ENCODE measurements at places on chromosomes 3 and 15.
A peak's percentile ranks its signal among the peaks of the same experiment; 100 is the strongest.

- no peak for DNase-seq
These were observed 5.3 kb downstream of the TNFSF10 start for GRCh38 chr3:172517859-172518466.

GRCh38 chr3:46895204-46895660 lies 17.7 kb downstream of the PTH1R start:
- no peak for DNase-seq

DNA sequence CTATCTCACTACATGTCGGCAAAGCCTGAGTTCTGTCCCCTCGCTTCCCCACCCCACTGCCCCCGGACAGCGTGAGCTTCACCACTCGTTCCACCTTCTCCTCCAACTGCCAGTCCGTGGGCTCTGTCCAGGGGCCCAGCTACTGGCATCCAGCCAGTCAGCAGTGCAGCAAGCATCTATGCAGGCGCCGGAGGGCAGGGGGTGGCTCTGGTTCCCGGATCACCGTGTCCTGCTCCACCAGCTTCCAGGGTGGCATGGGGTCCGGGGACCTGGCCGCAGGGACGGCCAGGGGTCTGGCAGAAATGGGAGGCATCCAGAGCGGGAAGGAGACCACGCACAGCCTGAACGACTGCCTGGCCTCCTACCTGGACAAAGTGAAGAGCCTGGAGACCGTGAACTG lies 20.4 kb downstream of the CMTM8 start:
- no peak for DNase-seq

DNA sequence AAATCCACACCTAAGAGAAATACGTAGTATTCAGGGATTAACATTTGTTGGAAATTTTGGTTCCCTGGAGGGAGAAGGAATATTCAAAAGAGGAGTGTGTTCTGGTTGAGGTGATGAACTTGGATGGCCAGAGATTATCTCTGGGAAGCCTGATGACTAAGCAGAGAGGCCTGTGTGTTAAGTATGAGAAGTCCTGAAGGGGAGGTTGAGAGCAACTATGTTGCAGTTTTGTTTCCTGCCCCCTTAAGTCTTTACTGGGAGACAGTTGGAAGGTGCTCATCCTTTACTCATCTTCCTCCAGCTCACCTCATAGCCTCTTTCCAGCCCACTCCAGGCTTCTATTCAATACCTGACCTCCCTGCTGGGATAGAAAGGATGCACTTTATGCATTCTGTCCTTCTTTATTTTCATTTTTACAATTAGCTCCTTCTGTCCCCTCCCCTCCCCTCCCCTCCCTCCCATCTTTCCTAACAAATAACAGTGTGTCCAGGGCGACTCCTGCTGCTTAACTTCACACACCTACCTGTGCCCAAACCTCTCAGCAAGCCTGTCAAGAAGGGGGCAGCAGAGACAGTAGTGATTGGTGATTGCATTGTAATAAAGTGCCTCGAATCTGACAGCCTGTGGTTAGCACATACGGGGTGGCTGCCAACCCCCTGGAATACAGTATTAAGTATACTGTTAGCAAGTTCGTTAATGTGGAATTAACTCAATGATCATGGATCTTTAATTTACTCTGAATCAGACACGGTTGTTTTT lies 11.9 kb downstream of the RAP2B start:
- DNase-seq, result no peak

DNA sequence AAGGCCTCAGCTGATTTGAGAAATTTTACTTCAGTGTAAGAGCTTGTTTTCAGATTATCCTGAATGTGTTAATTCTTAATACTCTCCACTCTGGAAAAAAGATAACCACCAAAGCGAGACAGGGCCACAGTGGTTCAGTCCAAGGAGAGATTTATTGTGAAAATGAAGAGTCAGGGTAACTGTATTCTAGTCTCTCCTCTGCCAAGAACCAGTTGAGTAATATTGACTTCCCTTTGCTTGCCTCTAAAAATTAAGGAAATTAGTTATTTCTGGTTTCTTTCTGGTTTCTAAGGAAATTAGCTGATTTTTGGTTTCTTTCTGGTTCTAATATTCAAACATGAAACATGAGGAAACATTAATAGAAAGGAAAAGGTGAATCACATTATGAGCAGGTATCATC lies 34.9 kb downstream of the PPP1R2 start:
- no peak for DNase-seq

DNA sequence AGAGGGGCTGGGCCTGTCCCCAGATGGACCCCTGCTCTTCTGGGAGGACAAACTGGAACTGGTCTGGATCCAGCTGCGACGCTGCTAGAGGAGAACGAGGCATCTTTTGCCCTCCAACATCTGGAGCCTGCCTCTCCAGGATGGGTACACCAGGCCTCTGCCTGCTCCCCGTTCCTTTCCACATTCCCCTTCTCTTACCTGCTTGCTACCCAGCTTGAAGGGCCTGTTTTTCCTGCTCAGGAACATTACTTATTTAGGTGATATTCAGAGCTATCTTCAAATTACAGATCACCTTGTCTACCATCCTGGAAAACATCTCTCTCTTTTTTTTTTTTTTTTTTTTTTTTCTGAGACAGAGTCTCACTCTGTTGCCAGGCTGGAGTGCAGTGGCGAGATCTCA lies 64.0 kb downstream of the CHRD start:
- no peak for DNase-seq

DNA sequence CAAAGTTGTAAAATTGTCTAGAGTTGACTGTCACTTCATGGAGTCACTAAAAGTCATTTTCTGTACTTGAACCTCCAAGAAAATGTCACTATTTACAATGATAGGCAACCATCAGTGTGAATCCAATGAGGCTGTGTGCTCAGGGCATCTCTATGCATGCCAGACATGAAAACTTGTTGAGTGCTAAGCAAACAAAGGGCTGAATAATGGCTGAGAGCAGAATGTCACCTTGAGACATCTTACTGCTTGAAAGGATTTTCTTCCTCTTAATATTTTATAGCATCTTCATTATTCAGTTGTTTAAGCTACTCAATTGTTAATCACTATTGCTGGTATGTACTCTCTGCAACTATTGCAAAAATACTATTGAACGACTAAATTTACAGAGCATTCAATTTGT lies 184.7 kb downstream of the PLCH1 start:
- peak; percentile 9 for DNase-seq

Measured in NCI-H510A (cell line).